CD4-positive, CD25-positive, alpha-beta regulatory T cell (primary cell): ENCODE measurements at places on chromosomes 13 and 19. TPM values are rescaled to one million over a fixed set of nuclear protein-coding genes. Genes with fewer than 3 reads are reported as not detected.

DNA sequence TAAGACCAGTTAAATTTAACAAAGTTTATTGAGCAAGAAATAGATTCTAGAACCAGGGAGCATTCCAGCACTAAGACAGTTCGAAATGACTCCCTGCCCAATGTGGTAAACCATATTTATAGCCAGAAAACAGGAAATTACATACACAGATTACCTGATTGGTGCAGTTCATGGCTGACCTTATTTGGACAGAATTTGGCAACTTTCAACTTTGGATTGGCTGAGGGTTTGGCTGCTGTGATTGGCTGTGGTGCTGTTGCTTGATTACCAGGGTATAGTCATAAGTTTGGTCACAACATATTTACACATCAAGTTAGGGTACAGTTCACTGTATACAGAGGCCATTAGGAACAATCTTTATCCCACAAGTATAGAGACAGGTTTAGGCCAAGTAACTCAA is 984.8 kb upstream of the MIR17HG start:
- DNase-seq, result no peak

- DNase-seq, result no peak
Measured at GRCh38 chr13:112669881-112670499, 19.8 kb upstream of the ATP11A start.

DNA sequence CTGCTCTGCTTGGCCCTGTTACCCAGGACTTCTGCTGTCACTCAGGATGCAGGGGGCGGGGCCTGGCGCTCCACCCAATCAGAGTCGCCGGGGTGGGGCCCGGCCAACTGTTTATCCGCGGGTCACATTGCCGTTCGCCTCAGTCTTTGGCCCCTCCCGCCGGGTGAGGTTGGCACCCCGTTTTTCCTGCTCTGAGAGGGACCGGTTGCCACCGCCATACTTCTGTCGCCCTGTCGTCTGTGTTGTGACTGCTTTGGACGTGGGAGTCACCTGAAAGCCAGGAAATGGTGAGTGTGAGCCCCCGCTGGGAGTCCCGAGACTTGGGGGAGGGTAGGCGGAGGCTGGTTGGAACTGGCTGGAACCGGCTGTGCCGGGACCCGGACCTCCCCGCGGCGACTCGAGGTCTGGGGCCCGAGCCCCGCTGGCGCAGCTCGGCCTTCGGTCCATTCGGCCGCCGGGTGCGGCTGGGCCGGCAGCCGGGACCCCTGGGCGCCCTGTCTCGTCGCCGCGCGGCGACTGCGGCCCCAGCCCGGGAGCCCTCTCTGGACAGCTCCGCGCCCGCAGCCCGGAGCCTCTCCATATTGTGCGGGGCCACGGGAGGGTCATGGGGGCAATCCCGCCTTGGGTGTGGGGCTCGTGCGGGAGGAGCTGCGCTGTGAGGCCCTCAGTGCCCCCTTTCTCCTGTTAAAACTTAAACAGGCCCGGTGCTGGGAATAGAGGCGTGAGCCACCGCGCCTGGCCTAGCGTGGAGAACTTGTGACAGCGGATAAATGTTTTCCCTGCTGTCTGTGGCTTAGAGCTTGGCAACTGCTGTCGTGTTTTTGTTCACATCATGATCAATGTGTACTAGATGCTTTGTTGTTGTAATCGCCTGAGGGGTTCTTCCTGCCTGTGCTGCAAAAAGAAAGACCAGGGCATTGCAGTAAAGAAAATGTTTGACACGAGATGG is at the start of gene ZNF844:
Gene ZNF844, plus strand, starts transcription at position 142 of the 949 bp plus-strand sequence. Its CDS starts 143 bp downstream, at position 285.
- peak; percentile 18 for DNase-seq

The RASAL3 gene
- 122 TPM for total RNA-seq

DNA sequence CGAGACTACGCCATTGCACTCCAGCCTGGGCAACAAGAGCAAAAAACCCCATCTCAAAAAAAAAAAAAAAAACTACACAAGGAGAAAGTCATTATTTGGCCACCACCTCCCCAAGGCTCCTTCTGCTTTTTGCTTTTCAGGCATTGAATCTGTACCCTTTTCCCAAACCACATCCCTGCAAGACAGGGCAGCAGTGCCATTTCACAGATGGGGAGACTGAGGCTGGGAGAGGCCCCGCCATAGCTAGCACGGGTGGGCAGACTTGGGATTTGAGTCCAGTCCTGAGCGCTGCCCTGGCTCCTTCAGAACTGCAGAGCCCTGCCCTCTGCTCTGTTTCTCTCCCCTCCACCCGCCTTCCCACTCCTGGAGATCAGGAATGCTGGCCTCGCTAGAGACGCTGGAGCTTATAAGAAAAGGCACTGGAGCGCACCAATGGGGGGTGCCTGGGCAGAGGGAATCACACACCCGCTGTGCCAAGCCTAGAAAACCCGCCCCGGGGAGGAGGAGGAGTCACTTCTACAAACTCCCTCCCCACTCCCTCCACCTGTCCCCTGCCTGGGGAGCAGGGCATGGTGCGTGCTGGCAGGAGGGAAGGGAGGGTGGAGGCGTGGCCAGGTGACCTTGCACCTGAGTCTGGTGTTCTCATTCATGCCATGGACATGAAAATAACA is 17.6 kb downstream of the TJP3 start:
- no peak for DNase-seq
